ENCODE measurements at places on chromosomes 5 and 9.

GRCh38 chr5:171476701-171477100, 57.3 kb downstream of the FGF18 start:
- no peak for DNase-seq

DNA sequence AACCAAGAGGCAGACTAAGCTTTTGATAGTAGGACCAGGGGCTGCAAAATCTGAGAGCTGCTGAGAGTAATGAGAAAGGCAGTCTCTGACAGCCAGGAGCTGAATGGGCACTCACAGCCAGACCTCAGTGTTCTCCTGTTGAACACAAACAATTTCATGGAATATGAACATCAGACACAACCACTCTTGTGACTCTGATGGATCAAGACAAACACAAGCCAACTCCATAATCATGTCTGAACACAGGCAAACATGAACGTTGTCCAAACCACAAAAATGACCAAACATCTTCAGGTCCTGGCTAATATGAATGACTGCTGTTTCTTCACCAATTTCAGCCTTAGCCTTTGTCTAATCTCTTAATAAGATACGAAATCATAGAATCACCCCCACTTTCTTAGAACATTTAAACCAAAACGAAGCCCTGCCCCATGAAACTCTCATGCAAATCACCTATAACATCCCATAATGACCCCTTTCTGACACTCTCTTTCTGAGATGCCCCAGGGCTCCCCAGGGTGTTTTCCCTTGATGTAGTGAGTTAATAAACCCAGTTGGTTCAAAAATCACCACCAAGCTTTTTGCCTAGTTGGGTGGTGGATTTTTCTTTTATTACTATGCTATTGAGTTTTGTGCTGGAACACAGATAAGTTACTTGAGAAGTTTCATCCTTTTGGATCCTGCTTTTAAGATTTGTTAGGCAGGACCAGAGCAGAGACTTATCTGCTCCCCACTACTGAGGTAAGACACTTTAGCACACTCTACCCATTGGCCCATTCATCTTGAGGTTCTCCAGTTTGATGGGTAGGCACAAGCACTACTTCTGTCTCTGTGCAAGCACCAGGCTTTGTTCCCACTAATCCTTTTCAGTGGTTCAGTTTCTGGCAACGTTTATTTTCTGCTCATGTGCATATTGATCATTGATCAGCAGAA, 5.9 kb upstream of the ERAP2 start:
- DNase-seq: no peak

DNA sequence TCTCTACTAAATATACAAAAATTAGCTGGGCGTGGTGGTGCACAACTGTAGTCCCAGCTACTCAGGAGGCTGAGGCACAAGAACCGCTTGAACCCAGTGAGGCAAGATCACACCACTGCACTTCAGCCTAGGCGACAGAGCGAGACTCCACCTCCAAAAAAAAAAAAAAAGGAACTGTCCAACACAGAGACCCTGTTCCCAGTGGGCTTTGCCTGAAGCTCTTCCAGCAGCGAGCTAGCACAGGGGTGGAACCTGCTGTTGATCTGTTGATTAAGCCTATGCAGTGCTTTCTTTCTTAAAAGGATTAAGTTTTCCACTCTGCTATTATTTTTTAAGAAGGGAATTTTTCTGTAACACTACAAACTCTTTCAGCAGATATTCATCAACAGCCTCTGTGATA, 171.0 kb upstream of the TUT7 start:
- DNase-seq: no peak

DNA sequence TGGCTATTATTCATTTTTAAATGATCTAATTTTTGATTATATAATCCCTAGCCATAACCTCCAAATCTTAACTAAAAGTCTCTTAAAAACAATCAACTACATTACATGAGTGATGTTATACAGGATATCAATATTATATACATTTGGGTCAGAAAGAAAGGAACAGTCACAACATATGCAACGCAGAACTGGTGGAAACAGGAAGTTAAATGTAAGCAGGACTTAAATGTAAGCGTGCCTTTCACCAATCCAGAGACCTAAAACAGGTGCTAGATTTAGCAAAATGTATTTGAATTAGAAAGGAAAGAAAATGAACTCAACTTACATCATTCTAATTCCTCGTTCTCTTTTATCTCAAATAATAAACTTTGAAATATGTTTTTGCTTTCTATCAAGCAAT, 738.5 kb downstream of the PTPRD start:
- no peak for DNase-seq

GRCh38 chr5:67495072-67495471, 298.5 kb upstream of the CD180 start:
- peak; percentile 1 for DNase-seq

DNA sequence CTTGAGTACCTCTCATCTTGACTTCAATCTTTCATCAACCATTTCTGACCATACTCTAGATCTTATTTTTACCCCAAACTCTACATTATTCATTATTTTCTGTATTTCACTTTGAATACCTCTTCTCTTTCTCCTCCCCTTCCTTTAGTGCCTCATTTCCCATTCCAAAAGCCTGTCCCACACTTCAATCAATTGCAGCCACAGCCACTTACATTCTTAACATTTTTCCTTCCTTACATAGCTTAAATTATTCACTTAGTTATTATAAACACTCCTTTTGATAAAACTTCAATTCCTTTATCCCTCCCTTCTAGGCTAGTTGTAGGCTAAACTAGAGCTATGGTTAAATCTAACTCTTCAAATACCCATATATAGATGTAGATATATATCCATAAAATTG, 344.0 kb downstream of the PRR16 start:
- DNase-seq: no peak

DNA sequence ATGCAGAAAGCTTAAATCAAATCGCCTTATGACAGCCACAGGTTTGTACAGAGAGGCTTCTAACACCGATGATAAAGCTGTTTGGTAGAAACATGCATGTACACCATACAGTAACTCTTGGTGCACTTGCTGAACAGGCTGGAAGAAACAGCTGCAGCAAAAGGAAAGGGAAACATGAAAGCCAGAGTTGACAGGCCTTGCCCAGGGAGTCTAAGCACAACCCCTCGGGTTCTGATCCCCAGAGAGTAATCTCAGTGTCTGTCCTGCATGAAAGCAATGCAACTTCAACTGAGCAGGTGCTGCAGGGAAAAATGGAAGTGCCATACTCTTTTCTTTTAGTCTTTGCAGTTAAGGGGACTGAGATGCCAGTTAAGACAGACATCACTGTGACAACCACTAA, 419.9 kb downstream of the BNC2 start:
- DNase-seq: no peak

DNA sequence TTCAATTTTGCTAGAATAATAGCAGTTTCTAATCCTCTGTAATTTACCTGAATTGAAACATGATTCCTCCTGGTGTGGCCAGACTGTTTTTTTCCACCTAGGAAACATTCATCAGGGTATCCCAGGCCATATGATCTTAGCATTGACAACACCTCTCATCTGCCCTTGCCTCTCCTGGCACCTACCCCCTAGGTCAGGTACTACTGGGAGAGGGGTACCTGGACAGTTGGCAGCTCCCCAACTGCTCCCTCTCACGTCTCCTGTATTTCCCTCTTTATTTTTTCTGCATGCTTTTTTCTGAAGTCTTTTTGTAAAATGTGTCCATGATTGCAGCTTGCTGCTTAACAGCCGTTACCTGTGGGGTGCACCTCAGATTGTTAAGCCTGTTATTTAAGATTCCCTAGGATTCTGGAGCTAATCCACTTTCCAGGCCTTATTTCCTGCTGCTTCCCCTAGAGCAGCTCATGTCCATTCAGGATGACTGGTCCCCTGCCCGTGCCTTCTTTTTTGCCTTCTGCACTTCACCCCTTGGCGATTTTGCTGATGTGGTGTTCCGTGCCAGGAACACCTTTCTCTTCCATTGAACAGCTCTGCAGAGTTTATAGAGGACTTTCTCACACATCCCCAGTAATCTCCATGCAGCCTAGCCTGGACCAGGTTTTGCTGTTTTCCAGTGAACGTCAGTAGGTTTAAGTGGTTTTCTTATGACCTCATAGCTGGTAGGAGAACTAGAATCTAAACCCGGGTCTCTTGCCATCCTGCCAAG, 33.6 kb downstream of the SNX30 start:
- no peak for DNase-seq

- DNase-seq: no peak
Measured at GRCh38 chr9:118962426-118962825, 406.8 kb downstream of the BRINP1 start.
